ENCODE measurements at places on chromosomes 6 and 20.
A peak's percentile ranks its signal among the peaks of the same experiment; 100 is the strongest.

DNA sequence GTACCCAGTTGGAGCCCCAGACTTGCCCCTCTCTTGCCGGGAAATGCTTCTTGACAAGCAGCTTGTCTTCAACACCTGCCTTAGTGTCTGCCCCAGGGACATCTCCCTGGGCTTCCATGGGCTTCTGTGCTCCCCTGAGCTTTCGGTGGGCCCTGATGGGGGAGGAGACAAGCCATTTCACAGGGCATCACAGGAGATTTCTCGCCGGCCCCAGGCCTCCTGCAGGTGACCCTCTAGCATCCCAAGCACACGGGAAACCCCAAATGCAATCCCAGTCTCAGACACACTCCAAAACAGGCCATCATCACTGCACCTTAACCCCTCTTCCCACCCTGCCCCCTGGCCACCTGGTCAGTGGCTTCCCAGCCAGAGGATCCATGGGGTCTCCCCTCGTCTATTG lies 74.5 kb downstream of the JPH2 start:
- no peak for DNase-seq

DNA sequence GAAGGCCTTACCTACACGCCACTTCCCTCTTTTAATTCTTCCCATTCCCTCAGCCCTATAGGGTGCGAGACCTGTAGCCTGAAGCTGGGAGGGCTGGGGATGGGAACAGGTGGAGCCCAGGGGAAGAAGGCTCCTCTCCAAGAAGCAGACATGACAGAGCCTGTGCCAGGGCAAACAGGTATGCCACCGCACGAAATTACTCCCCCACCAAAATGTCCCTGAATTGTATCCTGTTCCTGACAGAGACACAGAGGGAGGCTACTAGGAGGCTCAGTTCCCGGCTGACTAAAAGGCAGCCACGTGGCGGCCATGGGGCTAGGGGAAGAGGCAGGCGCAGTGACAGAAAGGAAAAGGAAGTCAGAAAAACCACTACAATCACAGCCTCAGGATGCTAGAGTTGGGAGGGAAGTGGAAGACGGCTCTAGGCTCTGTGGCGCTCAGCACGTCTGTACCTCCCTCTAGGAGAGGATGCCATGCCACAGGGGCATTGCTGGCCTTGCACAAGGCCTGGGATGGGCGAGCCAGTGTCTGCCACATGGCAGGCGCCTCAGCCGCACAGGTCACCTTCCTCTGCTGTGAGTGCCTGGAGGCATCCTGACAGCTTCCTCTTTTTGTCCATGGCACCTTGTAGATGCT lies 27.7 kb downstream of the TFEB start:
- peak; percentile 35 for DNase-seq

GRCh38 chr6:111806165-111806547 lies 67.1 kb downstream of the FYN start:
- DNase-seq: no peak

DNA sequence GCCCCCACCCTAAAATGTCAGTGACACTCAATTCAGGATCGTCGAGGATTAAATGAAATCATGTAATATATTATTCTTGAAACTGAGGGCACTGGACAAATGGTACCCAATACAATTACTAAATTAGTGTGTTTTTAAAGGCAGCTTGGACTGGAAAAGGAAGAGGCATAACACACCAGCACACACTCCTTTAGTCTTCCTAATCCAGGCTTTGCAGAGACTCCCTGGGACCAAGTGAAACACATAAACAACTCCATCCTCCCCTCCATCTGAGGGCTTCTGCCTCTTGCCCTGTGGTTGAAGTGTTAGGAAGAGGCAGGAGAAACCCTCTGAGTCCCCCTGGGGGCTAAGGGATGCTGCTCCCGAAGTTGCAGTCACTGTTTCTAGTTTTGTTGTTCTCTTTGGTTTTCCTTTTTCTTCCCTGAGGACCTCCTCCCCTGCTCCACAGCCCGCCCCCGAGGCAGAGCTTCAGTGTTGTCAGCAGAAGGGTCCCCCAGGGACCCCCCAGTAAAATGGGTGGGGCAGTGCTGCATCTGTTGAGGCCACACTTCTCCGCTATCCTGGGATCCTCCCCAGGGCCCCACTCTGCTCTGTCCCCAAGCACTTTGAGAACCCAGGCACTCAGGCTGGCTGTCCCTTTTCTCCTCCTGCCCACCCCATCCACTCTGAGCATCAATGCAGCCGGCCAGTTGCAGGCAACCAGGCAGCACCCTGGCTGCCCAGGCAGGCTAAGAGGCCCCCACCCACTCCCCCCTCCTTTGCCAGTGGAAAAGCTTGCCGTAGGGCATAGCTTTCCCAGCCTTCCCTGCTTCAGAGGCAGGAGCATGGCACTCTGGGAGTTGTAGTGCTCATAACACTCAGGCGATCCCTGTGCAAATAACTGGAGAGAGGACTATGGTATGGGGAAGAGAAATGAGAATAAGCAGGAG lies 5.9 kb downstream of the TMEM63B start:
- DNase-seq: no peak

GRCh38 chr6:45974596-45974995 lies 41.1 kb downstream of the CLIC5 start:
- no peak for DNase-seq

- no peak for DNase-seq
These were observed 83.3 kb downstream of the MTFR2 start for GRCh38 chr6:136166815-136167214.

GRCh38 chr6:163745536-163746400 lies 331.2 kb downstream of the QKI start:
- DNase-seq: no peak

DNA sequence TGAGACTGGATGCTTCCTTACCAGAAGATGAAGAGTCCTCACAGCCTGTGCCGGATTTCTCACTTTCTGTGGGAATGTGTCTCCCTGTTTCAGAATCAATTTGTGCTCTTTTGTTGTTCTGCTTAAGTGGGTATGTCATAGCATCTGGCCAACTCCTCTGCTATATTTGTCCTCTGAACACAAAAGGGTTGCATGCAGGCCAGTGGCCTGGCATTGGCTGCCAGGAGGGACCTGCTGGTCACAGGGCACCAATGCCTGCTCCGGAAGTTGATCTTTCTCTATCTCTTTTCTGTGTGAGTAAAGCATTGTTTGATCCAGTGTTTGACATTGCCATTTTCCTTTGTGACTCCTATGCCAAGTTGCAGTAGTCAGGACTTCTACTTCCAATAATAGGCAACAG lies 47.8 kb downstream of the JARID2 start:
- no peak for DNase-seq

DNA sequence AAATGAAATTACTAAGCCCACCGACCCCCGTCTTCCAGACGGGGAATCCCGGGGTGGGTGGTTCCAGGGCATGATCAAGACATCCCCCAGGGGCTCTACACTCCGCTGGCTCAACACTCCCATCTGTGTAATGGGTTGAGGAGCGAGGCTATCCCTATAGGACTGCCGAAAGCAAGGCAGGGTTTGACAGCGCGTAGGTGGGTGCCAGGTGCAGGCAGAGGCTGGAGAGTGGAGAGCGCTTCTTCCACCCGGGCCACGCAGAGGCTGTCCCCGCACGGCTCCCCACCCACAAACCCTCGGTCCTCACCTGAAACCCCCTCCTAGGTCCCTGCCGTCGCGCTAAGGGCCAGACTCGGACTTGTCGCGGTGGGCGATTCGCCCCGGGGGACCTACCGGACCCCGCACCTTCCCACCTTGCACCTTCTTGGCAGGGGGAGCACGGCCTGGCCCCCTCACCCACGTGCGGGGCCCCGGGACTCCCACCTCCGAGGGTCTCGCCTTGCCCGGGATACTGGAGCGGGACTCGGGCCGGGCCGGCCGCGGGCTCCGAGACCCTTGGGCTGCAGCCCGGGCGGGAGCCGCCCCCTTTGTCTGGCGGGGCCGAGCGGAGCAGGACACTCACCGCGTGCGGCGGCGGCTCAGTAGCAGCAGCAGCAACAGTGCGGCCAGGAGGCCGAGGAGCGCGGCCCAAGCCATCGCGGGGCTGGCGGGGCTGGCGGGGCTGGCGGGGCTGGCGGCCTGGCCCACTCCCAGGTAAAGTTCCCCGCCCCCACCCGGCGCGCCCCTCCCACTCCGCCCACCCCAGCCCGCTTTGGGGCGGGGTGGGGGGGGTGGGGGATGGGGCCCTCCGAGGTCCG lies at the start of gene PTGIS:
Gene PTGIS (minus strand): TSS at position 717 of the 857 bp plus-strand sequence. CDS start 21 bp downstream, at position 696.
- no peak for DNase-seq

- DNase-seq: no peak
These were observed 195.4 kb downstream of the TBX18 start for GRCh38 chr6:84568971-84569370.

DNA sequence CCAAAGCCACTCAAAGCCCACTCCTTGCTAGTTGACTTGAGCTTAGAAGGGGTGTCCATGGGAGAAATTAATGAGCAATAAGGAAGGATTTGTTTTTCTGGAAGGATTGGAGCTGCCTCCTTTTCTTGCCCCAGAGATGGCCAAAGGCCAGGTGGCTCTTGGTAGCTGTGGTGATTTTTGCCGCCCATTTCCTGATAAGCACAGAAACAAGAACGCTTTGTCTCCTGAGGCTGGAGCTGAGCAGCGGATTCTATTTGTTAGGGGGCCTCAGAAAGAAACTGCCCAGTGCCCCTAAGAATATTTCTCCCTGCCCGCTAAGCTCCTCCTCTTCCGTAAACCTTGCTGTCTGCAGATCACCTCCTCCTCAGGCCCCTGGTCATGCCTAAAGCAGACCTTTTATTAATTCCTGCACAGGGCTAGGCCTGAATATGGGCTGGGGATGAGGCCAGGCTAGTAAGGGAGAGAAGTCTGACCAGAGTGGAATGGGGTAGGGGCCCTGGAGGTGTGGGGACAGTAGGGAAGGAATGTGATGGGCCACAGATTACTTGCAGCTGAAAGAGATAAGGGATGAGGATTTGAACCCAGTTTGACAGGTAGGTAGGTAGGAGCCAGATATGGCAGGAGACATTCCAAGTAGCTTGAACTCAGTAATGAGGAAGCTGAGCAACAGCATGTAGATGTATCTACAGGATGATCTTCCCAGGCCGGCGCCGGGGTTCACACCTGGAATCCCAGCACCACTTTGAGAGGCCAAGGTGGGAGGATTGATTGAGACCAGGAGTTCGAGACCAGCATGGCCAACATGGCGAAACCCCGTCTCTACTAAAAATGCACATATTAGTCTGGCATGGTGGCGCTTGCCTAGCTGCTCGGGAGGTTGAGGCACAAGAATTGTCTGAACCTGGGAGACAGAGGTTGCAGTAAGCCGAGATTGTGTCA lies 71.2 kb upstream of the NAA20 start:
- DNase-seq: no peak

GRCh38 chr20:1929460-1929859 lies 34.3 kb downstream of the SIRPA start:
- no peak for DNase-seq

- DNase-seq: no peak
These were observed 63.0 kb downstream of the RIPOR2 start for GRCh38 chr6:24872779-24873178.

DNA sequence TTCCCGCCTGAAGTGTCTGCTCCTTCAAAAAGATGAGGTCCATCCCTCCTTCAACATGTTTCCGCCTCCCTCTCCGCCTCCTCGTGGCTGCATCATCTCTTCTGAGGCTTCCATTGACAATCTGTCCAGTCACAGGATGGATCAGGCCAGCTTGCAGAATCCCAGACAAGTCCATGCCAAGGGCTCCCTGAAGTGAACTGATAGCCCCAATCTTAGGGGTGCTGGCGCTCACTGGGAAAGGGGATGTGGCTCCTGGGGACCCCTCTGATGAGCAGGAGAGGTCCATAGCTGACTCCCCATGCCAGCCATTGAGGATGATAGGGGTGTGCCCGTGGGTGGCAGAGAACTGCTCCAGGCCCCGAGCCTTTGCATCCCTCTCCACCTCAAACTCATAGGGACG lies 48.6 kb upstream of the EMILIN3 start:
- DNase-seq: no peak

DNA sequence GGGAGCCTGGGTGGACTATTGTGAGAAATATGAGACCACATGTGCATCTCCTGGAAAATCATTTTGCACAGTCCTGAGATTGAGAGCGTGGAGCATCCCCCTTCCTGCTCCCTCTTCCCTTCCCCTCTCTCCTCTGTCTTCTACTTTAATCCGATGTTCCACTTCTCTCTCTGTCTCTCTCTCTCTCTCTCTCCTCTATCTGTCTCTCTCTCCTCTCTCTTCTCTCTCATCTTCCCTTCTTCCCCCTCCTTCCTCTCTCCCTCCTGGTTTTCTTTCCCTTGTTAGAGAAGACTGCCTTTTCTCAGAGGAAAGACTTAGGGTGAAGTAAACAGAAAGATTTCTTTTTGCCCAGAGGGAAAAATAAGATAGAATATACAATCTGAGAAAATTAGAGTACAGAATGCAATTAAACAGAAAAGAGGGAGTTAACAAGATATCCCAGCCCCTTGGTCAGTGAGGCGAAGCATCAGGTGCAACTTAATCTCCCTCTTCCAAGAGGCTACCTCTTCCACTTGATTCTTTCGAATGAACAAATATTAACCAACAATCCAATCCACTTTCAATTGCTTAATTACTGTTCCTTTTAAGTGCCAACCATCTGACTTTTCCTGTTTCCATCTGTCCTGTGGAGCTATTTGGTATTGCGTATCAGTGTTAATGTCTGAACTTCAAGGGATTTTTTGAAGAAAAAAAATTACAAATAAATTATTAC lies 14.6 kb downstream of the KHDC1 start:
- DNase-seq: no peak

DNA sequence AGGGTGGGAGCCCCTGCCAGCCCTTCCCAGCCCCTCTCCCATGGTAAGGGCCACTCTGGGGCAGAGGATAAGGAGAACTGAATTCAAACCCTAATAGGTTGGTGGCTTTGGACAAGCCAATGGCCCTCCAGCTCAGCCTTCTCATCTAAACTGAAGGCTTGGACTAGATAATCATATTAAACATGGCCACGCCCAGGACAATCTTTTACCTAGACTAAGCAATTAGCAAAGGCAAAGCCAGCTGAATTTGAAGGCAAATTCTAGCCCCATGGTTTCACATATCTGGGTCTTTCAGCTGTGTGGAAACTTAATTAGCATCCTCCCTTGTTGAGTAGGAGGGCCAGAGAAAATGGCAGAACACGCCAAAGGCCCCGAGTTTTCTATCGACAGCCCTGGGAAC lies 10.7 kb downstream of the SLC22A23 start:
- DNase-seq: no peak

- no peak for DNase-seq
These were observed 59.2 kb upstream of the SLC22A23 start for GRCh38 chr6:3516092-3516491.

DNA sequence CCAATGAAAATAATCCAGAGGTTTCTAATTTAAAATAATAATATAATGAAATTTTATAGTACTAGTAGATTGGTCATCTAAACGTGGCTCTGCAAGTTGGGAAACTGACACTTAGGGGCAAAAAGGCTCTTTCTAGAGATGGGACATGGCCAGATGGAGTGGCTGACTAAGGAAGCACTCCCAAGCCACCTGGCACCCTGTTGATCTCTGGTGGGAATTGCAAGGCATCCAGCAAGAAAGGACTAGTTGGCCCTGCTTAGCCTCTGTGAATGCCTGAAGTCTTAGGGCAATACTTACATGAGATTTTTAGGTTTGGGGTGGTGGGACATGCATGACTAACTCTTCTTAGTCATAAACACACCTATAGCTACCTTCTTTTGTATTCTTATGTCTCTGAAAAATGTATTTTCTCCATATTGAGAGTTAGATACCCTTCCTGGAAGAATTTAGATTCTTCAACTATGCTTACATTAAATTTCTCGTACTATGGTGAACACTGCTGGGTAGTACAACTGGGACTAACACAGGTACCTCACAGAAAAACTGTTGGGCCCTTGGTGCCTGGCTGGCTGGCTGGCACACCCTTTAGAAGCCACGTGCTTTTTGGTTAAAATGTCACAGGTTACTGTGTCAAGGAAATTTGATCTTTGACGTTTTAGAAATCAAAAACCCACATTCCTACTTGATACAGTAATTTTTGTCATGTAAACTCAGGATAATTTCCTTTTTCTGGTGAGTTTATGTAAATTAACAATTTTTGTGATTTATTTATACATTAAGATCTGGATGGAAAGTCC lies 25.0 kb upstream of the SH3BGRL2 start:
- DNase-seq: no peak

Measured in CD4-positive, alpha-beta T cell treated with Interleukin-15 for 4 hours (primary cell).